Activated CD4-positive, alpha-beta T cell treated with anti-CD3 and anti-CD28 coated beads for 1 hour (primary cell): ENCODE measurements at places on chromosomes 4 and X.
A peak's percentile ranks its signal among the peaks of the same experiment; 100 is the strongest.

- DNase-seq = no peak
These were observed 83.6 kb upstream of the TTC29 start for GRCh38 chr4:147029296-147029695.

GRCh38 chr4:3641501-3641900 lies 109.3 kb upstream of the LRPAP1 start:
- DNase-seq = no peak

GRCh38 chrX:106467422-106467821 lies 144.4 kb upstream of the RADX start:
- DNase-seq = no peak

- no peak for DNase-seq
These were observed 1015.7 kb downstream of the FSTL5 start for GRCh38 chr4:161148051-161148450.

DNA sequence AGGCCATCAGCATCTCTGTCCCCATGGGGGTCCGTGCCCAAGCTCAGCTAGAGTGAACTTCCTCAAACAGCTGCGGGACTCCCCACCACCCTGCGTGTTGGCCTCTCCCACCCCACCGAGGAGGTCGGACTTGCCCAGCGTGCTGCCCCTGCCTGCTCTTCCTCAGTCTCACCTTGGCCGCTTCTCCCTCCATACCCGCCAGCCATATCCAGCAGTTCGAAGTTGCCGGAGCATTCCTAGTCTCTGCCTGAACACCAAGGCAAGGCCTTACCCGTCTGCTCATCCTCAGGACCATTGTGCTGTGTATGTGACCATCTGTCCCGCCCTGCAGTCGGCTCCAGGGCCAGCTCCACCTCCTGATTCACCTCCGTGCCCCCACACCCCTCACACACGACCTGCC lies 84.5 kb downstream of the WFS1 start:
- no peak for DNase-seq

GRCh38 chrX:69060631-69061408 lies 104.4 kb downstream of the PJA1 start:
- no peak for DNase-seq

- no peak for DNase-seq
These were observed 33.1 kb downstream of the KDM6A start for GRCh38 chrX:44906041-44906440.

GRCh38 chr4:47368211-47368610 lies 95.3 kb downstream of the COMMD8 start:
- no peak for DNase-seq

GRCh38 chrX:45508454-45508853 lies 307.8 kb upstream of the DIPK2B start:
- no peak for DNase-seq

GRCh38 chr4:163991298-163991865 lies 496.9 kb downstream of the TMA16 start:
- DNase-seq = no peak

DNA sequence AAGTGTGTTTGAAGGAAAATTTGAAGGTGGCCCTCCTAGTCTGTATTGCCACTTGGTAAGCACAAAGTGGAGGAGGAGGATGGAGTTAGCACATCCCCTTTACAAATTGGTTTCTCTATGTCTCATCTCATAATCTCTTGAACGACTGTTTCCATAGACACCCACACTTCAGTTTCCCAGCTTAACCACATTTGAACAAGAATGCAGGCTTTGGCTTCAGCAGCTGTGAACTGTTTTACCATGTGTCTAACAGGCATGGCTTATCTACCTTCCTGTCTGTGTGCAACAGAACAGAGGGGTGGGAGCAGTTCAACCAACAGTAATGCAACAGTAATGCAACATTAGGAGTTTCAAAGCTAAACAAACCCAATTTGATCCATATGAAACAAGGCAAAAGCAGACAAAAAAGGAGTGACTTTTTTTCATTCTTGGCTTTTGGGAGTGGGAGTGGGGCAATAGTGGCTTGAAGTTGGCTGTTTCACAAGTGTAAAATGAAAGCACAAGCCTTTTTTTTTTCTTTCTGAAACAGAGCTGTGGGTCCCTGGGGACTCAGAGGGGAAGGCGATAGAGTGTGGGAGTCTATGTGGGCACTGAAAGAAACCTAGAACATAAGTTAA lies 108.0 kb downstream of the ITM2A start:
- DNase-seq = peak; percentile 13

DNA sequence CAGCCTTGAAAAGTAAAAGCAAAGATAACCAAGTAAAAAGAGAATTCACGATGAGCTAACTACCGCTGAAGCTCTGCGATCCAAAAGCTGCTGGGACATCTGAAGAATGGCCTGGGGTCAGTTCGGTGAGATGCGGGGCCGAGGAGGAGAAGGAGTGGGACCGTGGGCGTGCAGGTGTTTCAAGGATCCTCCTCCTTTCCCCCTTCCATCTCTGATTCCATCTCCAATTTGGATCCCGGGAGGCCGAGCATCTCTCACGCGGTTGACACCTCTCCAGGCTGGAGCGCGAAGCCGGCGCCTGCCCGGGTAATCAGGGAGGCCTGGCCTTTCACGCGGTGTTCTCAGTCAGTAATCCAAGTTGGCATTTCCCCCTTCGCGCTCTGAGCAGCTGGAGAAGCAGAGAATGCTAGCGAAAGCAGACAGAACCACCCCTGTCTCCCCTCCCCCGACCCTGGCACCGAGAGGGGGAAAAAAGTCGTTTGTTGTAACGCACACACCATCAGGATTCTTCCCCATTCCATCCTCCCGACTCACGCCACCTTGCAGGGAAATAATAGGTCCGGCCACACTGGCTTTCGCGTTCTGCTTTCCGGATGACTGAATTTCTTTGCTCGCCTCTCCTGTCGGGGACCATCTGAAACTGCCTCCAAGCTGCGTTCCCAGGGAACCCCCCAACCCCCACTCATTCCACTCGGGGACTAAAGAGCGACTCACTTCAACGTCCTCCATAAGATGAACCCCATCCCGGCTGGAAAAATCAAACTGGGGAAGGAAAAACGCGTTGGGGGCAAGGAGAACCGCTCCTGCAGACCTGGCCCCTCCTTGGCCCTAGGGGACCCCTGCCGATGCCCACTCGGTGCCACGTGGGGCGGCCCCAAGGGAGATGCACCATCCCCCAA lies 6.5 kb downstream of the NEUROG2 start:
- DNase-seq = no peak

- DNase-seq = no peak
These were observed 1201.9 kb downstream of the STIM2 start for GRCh38 chr4:28062562-28062961.

DNA sequence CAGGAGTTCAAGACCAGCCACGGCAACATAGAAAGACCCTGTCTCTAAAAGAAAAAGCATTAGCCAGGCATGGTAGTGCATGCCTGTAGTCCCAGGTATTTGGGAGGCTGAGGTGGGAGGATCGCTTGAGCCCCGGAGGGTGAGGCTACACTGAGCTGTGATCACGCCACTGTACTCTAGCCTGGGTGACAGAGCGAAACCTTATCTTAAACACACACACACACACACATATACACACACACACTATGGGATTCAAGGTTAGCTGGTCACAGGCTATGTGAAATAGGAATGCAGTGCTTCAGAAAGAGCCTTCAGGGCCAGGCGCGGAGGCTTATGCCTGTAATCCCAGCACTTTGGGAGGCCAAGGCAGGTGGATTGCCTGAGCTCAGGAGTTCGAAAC lies 23.5 kb downstream of the NLGN3 start:
- DNase-seq = no peak

DNA sequence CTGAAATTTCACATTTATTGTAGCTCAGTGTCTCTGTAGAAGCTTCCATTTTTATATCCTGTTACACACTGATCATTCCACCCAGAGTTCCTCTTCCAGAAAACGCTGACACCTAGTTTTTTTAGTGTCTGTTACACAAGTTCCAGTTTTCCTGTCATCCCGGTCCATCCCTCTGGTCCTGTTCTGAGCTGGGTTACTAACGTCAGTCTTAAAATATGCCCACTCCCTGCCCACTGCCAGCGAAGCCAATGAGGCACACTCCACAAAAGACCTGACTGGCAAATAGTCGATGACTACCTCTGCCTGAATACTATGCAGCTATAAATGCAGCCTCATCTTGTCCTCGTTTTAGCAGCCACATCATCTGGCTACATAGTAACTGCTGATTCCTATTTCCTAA lies 30.9 kb upstream of the DDX3X start:
- DNase-seq = no peak

GRCh38 chr4:79964400-79965211 lies 108.4 kb downstream of the ANTXR2 start:
- no peak for DNase-seq

- DNase-seq = no peak
These were observed 431.8 kb downstream of the PPARGC1A start for GRCh38 chr4:23458054-23458453.

DNA sequence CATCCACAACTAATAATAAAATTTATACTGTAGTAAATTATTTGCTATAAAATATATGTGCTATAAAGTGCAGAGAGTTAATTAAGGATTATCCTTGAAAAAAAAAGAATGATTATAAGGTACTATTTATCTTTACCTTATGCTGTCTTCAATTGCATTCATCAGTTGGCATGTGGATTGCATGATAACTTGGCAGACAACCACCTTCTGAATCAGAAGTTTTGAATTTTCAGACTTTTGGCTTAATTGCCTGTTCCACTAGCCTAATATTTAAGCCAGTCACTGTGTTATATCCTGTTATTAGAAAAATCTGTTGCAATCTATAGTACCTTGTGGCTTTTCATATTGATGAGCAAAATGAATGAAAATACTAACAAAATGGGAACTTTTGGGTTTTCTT lies 1040.3 kb upstream of the PCDH10 start:
- no peak for DNase-seq

- no peak for DNase-seq
These were observed 59.7 kb upstream of the MTM1 start for GRCh38 chrX:150508451-150509367.

- DNase-seq = no peak
These were observed 496.9 kb upstream of the DIPK2B start for GRCh38 chrX:45697591-45697990.

DNA sequence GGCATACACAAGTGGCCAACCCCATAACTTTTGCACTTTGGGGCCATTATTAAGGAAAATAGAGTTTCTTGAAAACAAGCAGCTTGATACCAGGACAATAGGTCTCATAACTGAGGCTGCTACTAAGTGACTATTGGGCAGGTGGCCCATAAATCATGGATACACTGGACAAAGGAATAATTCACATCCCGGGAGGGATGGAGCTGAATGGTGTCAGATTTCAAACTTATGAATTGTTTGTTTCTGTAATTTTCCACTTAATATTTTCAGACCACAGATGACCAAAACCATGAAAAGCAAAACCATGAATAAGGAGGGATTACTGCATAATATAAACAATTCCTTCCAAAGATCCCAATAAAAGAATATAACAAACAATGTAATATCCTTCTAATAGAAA lies 114.4 kb downstream of the WDFY3 start:
- no peak for DNase-seq

DNA sequence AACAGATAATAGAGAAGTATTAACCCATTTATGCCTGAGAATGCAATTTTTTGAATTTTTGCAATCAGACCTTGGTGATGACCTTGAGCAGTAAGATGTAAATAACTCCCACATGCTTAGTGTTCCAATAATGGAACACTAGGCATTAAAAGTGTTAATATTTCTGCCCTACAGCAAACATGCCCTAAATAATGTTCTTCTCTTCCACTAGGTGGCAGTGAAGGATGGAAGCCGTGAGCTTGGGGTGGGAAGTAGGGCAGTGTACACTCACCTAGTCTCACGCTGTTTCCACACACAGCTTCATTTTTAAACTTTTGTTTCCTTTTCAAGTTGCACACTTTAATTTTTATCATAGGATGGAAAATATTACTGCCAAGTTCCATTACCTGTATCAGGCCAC lies 613.1 kb upstream of the HS3ST1 start:
- no peak for DNase-seq

- DNase-seq = no peak
These were observed 38.7 kb downstream of the SEC24B start for GRCh38 chr4:109472343-109472761.

DNA sequence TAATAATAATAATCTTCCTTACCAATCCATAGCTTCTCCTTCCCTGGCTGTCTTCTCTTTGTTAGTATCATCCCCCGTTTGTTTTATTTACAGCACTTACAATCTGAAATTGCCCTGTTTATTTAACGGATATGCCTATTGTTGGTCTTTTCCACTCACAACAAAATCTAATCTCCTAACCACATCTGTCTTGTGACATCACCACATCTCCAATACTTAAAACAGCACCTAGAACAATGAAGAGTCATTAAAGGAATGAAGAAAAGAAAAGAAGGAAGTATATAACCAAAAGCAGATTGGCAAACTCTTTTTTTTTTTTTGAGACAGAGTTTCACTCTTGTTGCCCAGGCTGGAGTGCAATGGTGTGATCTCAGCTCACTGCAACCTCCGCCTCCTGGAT lies 38.7 kb upstream of the JADE1 start:
- no peak for DNase-seq

- DNase-seq = no peak
These were observed 49.6 kb upstream of the BCOR start for GRCh38 chrX:40147126-40147952.

DNA sequence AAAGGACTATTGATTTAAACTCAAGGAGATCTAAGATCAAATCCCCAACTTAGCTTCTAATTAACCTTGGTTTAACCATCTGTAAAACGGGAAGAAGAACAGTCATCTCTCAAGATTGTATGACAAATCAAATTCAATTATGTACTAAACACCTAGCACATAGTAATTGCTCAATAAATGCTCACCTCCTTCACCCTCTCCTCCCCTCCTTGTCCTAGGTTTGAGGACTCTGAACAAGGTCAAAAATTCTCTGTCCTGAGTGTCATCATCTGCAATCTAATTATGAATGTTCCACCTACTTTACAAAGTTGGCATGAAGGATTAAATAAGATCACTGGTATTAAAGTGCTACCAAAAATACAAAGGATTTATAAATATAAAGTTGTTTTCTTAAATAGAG lies 320.1 kb upstream of the PPARGC1A start:
- DNase-seq = no peak

DNA sequence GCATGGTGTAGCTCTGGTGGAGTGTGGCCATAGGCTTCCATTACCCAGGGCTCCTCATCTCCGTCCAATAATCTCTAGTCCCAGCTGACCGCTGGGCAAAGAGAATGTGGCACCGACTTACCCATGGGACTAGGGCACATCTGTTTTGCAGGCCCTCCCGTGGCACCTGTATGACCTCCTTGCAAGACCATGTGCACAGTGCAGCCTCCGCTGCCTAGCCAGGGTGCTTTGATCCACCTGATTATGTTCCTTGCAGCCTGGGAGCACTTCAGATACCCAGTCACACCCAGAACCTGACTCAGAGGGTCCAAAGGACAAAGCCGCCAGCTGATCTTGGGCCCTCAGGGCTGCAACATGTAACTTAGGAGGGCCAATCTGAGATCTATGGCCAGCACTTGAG lies 84.8 kb downstream of the PCDH10 start:
- DNase-seq = no peak
